ENCODE measurements at places on chromosomes 16 and 17.

GRCh38 chr17:44557651-44558285 is 484 bp downstream of the FZD2 start:
- DNase-seq = no peak

DNA sequence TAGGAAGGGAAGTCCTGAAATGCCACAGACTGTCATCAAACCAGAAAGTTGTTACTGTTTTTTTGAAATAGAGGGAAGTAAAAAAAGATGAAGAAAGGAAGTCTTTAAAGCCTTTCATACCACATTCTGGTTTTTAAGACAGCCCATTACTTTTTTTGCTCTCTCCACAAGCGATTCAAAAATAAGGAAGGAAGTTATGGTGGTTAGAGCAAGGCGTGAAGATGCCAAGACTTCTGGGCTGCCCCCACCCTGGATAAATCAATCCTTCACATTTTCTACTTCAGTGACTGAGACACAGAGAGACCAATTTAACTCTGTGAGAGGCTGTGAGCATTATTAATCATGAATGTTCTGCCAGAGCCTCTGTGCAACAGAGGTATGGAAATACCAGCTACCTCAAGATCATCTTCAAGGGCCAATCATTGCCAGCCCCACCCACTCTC is 82.3 kb upstream of the BCAR1 start:
- DNase-seq = no peak

DNA sequence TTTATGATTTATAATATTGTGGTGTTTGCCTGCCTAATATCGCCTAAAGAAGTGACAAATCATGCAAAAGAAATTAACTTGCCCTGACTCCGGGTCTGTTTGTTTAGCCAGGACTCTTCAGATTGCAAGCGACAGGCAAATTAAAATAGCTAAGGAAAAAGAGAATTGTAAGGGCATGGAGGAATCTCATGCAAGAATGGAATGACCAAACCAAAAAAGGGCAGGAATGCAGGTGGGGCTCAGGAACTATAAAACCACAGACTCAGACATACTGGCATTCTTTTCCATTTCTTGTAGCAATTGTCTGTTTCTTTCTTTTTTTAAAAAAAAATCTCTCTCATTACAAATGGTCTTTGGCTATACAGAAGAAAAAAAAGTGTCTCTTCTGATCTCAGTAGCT is 188.1 kb upstream of the XYLT1 start:
- no peak for DNase-seq

- no peak for DNase-seq
Observed at GRCh38 chr17:2181206-2181896, 122.2 kb downstream of the SMG6 start.

DNA sequence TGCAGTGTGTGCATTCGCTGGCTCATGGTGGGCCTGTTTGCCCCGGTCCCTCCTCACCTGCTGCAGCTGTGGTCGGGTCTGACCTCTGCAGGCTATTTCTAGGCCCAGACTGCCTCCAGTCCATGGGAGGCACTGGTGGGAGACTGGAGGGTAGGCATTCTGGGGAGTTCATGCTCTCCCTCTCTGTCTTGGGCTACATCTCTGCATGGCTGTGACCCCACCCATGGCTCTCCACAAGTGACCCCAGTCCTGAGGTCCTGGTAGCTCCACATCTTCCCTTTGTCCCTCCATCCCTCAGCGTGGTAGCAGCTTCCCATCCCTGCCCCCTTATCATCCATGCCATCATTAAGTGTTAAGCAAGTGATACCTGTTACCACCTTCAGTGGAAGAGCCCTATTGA is 107.8 kb upstream of the SEC14L1 start:
- DNase-seq = no peak

GRCh38 chr17:8225813-8226535 is 15.6 kb upstream of the AURKB start:
- no peak for DNase-seq

DNA sequence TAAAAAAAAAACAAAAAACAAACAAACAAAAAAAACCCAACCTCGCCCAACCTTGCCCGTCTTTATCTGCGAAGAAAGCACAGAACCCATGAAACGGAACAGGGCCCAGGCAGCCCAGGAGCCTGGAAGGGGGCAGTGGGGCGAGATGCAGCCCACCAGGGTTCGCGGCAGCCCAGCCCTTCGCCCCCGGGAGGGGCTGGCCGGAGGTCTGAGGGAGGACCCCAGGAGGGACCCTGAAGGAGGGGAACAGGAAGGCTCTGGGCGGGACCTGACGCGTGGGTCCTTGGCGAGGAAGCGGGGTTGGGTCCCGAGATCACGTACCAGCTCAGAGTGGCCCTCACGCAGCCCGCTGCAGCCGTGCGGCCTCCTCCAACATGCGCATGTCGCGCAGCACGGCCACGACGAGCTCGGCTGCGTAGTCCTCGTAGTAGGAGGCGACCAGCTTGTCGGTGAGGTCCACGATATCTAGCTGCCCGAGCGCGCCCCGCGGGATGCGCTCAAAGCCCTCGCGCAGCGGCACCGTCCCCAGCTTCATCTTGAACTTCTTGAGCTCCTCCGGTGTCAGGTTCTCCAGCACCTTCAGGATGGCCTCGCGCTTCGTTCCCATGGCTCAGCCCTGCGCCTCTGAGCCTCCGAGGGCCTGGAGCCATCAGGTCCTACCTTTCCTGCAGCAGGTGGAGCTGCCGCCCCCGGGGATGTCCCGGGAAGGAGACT is at the start of gene PYDC1:
Gene PYDC1 (minus strand): TSS at position 714 of the 714 bp plus-strand sequence. CDS start 107 bp downstream, at position 607.
- DNase-seq = no peak

- no peak for DNase-seq
Observed at GRCh38 chr16:67342616-67343015, 16.0 kb downstream of the LRRC36 start.

- DNase-seq = no peak
Observed at GRCh38 chr16:53372992-53373871, 61.0 kb upstream of the RBL2 start.

- DNase-seq = no peak
Observed at GRCh38 chr16:66735891-66736290, 15.5 kb downstream of the DYNC1LI2 start.

- no peak for DNase-seq
Observed at GRCh38 chr17:45073414-45074070, 12.4 kb downstream of the NMT1 start.

GRCh38 chr16:70427786-70428177 is 11.1 kb downstream of the ST3GAL2 start:
- no peak for DNase-seq

GRCh38 chr17:33973491-33973890 is 281.6 kb upstream of the CCL2 start:
- DNase-seq = no peak

DNA sequence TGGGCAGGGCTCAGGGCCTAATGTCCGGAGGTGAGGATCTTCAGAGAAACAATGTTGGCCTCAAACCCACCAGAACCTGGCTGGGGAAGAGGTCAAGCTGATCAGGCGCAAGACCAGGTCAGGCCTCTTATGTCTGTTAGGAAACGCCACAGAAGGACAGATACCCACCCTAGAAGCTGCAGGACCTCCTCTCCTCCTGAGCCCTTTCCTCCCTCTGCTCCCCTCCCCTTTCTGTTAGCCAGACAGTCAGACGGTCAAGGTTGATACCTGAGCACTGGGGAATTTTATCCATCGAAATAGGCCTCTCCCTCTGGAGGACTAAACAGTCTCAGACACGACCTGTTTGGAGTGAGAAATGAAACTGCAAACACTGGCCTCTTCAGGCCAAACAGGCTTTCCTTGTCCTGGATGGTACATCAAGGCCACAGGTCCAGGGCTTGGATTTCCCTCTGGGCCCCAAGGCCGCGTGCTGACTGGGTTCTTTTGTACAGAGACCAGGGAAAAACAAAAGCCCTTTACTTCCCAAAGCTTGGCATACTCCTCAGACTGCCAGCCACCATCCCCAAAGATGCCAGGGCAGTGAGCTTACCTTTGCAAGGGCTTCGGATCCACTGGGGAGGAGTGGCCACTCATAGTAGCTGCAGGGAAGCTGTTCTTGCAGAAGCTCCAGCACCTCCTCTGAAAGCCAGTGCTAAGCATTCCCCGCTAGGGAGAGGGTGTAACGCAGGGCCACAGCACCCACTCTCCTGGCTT is 135.8 kb downstream of the CCDC182 start:
- DNase-seq = no peak

DNA sequence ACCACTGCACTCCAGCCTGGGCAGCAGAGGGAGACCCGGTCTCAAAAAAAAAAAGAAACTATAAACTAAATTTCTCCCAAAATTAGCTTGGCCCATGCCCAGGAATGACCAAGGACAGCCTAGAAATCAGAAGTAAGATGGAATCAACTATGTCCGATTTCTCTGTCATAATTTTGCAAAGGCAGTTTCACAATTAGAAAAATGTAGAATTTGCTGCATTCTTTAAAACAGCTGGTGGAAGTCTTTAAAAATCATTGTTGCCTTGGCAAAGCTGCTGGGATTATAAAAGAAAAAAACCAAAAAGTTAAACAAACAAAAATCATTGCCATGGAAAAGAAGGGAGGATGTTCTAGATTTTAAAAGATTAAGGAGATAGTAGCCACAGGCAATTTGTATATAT is 32.4 kb downstream of the WWP2 start:
- DNase-seq = no peak

- no peak for DNase-seq
Observed at GRCh38 chr17:44024271-44024663, 9.5 kb upstream of the TMEM101 start.

DNA sequence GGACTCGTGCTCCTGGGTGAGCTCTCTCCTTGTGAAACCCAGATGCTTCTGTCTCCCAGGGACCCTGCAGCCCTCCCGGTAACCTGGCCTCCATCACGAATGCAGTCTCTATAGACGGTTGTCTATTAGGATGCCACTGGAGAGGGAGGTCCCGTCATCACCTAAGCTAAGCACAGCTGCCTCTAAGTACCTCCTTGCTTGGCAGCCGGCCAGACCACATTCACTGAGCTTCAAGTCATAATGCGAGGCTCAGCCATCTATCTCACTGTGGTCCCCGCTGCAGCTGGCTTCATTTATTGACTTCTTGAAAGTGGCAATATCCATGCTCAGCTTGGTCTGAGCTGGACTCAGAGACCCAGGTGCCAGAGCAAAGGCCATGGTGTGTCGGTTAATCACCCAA is 74.5 kb upstream of the HSBP1 start:
- no peak for DNase-seq

DNA sequence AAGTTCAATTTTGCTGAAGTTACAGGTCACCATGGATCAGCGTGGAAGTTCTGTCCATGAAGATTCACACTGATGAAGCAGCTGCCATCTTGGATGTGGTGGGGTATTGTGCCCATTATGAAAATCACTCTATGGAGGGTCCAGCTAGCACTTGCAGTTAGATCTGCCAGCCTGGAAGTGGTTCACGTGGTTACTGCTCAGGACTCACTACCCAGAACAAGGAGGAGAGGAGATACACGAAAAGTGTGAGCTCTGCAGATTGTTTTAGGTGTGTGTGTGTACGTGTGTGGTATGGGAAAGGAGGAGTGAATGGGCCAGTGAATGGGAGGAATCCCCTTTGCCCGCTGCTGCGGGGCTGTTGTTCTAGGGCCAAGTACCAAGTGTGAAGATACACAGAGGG is 333.4 kb downstream of the MAF start:
- no peak for DNase-seq

- no peak for DNase-seq
Observed at GRCh38 chr16:52492789-52493357, 54.1 kb downstream of the TOX3 start.

DNA sequence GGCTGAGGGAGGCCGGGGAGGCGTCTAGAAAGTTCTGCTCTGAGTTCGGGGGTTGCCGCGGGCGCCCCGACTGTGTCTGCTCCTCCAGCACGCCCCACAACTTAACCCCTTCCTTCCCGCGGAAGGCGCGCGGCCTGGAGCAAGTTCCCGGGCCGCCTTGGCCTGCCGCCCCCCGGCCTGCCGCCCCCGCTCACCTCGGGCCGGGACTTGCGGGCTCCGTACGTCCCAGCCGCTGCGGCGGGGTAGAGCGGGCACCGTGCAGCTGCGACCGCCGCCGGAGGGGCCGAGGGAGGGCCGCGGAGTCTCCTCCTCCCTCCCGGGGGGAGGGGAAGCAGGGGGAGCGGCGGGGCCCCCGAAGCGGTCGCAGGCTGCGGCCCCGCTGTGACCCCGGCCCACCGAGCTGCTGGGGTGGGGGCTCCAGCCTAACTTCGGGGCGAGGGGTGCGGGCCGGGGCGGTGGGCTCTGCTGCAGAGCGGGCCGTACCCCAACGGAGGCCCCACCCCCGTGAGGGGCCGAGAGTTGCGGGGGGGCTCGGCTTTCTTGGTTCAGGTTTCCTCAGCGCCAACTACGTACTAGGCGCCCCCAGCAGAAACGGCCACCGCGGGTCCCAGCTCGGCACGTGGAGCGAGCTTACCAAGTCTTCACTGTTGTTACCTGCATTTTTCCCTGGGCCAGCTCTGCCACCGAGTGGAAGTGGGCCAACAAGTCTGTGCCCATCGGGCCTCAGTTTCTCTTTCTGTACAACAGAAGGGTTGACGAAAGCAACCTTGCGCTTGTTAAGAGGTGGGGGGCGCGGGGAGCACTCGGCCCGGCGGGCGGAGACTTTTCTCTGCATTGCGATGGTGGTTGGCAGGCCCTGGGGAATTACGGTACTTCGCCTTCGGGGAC is at the start of gene CCDC102A:
Gene CCDC102A (minus strand): TSS at position 266 of the 888 bp plus-strand sequence. CDS start 7,394 bp downstream, outside the sequence.
- DNase-seq = no peak

DNA sequence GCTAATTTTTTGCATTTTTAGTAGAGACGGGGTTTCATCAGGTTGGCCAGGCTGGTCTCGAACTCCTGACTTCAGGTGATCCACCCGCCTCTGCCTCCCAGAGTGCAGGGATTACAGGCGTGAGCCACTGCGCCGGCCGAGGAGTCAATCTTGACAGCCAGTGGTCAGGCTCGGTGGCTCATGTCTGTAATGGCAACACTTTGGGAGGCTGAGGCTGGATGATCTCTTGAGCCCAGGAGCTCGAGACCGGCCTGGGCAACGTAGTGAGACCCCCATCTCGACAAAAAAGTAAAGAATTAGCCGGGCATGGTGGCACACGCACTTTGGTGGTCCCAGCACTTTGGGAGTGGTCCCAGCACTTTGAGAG is 608 bp upstream of the PGS1 start:
- no peak for DNase-seq

GRCh38 chr16:80852261-80852872 is 48.0 kb upstream of the CDYL2 start:
- DNase-seq = no peak

DNA sequence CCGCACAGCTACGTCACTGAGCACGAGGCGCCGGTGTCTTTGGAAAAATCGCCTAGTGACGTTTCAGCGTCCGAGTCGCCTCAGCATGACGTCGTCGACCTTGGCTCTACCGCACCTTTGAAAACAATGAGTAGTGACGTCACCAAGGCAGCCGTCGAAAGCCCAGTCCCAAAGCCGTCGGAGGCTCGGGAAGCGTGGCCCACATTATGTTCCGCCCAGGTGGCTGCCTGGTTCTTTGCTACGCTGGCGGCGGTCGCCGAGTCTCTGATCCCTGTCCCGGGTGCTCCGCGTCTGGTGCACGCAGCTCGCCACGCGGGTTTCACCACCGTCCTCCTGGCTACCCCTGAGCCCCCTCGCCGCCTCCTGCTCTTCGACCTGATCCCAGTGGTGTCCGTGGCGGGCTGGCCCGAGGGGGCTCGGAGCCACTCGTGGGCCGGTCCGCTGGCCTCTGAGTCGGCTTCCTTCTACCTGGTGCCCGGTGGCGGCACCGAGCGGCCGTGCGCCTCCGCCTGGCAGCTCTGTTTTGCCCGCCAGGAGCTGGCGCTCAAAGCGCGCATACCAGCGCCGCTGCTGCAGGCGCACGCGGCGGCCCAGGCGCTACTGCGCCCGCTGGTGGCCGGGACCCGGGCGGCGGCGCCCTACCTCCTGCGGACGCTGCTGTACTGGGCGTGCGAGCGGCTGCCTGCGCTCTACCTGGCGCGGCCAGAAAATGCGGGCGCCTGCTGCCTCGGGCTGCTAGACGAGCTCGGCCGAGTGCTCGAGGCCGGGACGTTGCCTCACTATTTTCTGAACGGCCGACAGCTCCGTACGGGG is 1.5 kb downstream of the TMEM102 start:
- DNase-seq = no peak

GRCh38 chr17:67262435-67263117 is 17.6 kb upstream of the HELZ start:
- no peak for DNase-seq

All from esophagus squamous epithelium (tissue), 5 donors.